Caudate nucleus (tissue), 63 donors: ENCODE measurements at places on chromosomes 6 and 20.

DNA sequence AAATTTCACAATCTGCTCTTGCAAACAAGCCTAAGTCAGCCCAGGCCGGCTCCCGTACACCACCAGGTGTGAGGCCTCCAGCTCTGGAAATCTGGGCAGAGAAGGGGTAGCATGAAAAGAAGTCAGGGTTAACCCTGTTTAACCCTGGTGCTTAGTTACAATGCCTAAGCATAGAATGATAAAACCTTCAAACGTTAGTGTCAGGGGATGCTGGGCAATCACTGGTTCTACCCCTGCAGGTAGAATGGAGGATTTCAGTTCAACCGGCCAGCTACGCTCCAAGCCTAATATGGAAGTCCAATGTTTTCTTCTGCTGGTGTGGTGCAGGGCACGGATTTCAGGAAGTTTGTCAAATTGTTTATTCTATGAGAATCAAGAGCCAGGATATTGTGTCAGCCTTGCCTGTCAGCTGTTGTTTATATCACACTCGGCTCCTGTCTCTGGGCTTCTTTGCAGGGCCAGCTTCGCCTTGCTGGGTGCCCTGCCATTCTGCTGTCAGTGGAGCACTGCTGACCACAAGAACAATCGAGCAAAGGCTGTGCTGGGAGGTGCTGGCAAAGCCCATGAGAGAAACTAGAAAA is 20.2 kb upstream of the CD93 start:
- no peak for DNase-seq

- DNase-seq: no peak
Measured at GRCh38 chr6:167898673-167899311, 72.1 kb downstream of the AFDN start.

DNA sequence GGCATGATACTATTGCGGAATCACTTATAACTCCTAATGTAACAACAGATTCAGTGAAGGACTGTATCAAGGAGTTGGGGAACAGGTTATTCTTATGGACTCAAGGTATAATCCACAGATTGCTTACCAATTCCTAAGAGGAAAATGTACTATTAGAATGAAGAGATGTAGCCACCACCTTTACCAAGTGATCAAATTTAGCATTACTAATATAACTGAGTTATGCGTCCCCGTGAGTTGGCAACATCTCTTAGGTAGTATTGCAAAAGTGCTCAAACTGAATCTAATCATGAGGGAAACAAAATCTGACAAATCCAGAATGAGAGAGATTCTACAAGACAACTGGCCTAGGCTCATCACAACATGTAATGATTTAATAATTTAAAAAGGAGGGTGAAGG is 777 bp upstream of the SNRNP48 start:
- DNase-seq: no peak

DNA sequence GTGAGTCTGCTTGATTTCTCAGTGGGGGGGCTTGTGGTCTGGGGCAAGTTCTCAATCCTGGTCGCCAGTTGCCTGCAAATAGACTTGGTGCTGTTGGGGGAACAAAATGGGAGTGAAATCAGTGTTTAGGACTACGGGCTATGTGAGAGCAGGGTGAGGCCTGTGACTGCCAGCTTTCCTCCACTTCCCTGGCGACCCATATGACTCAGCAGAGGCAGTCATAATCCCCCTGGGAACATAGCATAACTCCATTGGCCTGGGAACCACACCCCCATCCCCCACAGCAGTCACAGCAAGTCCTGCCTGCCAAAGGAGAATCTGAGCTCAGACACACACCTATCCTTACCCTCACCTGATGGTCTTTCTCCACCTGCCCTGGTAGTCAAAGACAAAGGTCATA is 387.9 kb downstream of the LMBRD1 start:
- no peak for DNase-seq

GRCh38 chr20:59663513-59664060 is 59.2 kb downstream of the PHACTR3 start:
- DNase-seq: no peak

DNA sequence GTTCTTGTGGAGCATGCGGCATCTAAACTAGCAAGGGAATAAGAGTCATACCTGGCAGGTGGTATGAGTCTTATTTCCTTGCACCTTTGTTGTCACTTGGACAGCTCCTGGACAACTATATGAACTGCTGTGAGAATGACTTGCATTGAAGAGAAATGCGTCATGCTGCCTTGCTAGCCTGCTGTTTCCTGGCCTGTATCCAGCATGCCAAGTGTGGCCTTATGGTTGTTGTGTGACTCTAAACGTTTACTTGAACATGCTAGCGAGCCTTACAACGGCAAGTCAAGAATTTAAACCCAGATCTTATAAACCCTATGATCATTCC is 90.4 kb downstream of the CEP162 start:
- DNase-seq: no peak

- DNase-seq: no peak
Measured at GRCh38 chr6:30192076-30192475, 21.1 kb downstream of the TRIM26 start.

DNA sequence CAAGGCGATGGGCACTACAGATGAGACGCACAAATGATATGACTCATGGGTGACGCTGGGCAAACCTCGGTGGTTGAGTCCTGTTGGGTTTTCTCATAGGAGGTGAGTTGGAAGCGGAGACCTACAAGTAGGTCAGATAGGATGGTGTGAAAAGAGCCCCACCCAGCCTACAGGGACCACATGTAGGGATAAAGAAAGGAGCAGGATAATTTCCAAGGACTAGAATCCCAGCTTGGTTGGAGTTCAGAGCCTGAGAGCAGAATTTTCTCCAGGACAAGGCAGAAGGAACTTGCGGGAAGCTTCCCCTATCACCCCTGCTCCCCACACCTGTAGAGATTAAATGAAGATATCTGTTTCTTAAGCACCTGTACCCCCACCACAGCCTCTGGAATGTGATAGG is 489.7 kb upstream of the CDH4 start:
- DNase-seq: no peak

DNA sequence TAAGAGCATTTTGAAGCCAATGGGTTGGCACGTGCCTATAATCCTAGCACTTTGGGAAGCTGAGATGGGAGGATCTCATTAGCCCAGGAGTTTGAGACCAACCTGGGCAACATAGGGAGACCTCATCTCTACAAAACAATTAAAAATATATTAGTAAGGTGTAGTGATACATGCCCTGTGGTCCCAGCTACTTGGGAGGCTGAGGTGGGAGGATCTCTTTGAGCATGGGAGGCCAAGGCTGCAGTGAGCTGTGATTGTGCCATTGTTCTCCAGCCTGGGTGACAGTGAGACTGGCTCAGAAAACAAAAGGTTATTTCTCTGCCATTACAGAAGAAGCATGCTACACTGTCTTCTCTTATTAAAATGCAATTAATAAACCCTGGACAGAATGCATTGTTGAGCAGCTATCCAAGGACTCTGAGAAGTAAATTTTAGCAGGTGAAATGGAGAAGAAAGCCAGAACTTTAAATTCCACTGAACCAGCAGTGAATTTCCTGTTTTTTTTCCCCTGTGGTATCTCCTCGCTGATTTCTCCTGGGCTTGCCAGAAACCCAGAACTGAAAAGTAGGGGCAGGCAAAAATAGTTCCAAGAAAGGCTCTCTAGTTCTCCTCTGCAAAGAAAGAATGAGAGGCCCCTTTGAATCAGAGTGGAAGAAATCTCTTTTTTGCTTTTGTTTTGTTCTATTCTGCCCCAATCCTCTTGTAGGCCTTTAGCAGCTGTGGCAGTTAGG is 8.4 kb downstream of the AMD1 start:
- no peak for DNase-seq

DNA sequence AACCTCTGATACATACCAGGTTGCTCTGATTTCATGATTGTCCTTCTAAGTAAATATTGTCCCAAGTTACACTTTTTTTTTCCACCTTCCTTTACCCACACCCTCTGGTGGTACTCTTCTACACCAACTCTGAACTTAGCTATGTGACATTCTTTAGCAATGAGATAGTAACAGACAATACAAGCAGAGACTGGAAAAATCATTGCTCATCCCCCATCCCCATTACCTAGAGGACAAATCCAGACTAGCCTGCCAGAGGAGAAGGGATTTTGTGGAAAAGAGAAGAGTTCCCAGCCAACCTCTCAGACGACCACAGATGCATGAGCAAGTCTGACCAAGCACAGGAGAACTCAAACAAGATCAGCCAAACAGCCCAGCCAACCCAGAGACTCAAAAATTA is 32.8 kb upstream of the TFAP2B start:
- no peak for DNase-seq

DNA sequence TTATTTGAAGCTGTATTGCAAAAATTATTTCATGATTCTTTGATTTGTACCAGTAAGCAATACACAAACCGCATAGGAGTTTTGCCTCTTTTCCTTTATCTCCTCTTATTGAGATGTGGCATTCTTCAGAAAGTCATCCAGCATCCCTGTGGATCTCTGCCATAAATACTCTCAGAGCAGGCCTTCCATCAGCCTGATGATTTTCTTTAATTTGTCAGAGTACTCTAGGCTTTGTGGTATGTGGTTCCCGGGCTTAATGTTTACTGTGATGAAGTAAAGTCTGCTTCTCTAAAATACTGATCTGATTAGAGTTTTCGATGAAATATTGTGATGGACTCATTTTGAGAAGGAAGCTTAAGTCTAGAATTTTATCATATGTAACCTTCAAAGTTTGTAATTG is 31.1 kb upstream of the SLC35D3 start:
- no peak for DNase-seq

DNA sequence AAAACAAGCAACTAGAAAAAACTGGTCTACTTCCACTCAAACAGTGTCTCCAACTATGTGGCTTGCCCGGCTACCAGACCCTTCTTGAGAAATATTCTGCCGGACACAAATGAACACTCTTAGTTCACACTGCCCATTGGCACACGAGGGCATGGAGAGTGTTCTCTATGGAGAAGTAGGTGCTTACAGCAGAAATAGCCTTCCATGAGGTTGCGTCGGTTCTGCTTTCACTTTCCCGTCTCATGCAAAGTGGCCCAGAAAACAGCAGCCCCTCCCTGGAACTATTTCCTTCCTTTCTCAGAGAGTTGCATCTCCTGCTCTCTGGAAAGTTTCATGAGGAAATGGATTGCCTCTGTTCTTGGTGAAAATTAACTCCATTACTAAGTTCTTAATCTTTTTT is 9.5 kb upstream of the HLA-DOA start:
- DNase-seq: no peak

DNA sequence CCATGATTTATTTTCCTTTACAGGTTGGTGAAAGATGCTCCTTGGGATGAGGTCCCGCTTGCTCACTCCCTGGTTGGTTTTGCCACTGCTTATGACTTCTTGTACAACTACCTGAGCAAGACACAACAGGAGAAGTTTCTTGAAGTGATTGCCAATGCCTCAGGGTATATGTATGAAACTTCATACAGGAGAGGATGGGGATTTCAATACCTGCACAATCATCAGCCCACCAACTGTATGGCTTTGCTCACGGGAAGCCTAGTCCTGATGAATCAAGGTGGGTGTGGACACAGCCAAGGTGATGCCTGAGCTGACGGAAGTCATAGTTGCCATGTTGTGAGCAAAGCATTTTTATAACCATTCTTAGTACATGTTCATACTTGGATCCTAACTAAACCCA is 34.6 kb upstream of the CALHM6 start:
- DNase-seq: no peak

DNA sequence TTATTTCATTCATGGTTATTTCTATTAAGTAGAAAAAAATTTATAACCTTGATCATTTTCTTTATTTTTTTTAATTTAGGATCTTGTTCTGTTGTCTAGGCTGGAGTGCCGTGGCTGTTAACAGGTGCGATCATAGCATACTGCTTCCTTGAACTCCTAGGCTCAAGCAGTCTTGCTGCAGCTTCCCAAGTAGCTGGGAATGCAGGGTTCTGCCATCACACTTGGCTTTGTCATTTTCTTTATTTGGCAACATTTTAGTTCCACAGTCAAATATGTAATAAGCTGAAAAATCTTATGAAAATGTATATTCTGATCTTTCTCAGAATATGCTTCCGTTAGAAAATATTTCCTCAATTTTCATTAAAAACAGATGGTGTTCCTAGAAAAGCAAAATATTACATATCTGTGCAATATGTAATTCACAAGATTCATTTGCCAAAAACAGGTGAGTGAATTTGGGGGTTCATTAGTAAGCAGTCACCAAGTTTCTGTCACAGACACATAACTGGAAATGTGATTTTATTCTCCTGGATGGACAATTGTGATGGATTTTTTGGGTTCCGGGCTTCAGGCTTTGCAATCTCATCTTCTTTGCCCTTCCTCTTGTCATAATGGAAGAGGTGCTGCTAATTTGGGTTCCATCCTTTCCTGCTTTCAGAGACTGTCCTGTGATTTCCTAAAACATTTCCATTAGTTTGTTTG is 21.5 kb downstream of the AMD1 start:
- DNase-seq: no peak

DNA sequence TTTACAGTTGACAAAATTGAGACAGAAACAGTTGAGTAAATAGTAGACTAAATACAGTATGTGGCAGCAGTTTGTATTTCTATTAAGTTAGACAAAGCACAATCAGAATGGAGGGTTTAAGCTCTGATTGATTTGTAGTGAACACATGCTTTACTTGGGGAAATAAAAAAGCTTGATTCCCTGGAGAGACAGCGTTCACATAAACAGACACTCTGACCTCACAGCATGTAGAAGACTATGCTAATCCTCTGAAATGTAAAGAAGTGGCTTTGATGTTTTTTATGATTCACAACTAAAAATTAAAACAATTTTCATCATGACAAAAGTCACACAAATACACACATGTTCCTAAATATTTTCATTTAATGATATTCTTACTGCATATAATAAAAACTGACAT is 126.9 kb upstream of the FAM83B start:
- DNase-seq: no peak

GRCh38 chr6:137547601-137548000 is 53.4 kb upstream of the OLIG3 start:
- no peak for DNase-seq

GRCh38 chr6:95802978-95803377 is 212.8 kb upstream of the FUT9 start:
- no peak for DNase-seq

DNA sequence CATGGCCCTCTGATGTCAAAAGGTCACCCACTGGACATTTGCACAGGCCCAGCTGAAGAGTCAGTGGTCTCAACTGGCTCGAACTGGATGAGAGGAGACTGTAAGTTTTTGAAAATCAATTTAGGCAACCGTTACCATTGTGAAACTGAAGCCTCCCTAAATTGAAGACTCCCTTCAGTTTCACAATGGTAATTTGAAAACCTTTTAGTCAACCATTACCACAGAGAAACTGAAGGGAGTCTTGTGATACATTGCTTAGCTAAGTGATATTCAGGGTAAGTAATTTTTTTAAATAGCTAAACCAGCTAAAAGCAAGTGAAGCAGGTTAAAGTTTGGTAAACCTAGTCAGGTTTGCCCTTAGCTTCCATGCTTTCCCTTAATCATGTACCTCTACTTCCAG is 197.3 kb upstream of the NT5E start:
- no peak for DNase-seq

- no peak for DNase-seq
Measured at GRCh38 chr6:47247227-47247797, 62.4 kb downstream of the TNFRSF21 start.
